IMR-90 (cell line): ENCODE measurements at places on chromosomes 2 and 18. TPM values are rescaled to one million over a fixed set of nuclear protein-coding genes. Genes with fewer than 3 reads are reported as not detected.

Gene EPB41L3
- 70.3 and 90.5 TPM in 2 replicates for total RNA-seq

Gene MLPH
- 13.8 and 13.9 TPM in 2 replicates for total RNA-seq

- peak; percentile 82 for DNase-seq
Observed at GRCh38 chr2:120132190-120132589, 91.0 kb downstream of the TMEM185B start.

GRCh38 chr2:235255693-235256092 lies 238.2 kb upstream of the AGAP1 start:
- DNase-seq = no peak

DNA sequence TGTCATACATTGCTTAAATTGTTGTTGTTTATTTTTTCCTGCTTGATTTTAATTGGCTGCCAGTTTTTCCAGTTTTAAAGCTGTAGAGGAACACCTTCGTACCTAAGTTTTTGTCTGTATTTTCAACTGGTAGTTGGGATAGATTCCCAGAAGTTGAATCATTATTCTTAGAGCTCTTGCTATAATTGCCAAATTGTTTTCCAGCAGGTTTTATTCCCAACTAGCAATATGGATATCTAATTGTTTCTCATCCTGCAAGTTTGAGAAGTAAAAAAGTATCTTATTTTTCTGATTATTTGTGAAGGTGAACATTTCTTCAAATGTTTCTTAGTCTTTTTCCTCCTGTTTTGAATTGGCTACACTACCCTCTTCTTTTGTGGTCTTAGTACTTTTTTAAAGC lies 6.7 kb downstream of the SMARCAL1 start:
- DNase-seq = no peak

Gene RAB17
- total RNA-seq = not detected in 2 replicates

- DNase-seq = no peak
Observed at GRCh38 chr18:79850731-79851130, 53.0 kb downstream of the KCNG2 start.

DNA sequence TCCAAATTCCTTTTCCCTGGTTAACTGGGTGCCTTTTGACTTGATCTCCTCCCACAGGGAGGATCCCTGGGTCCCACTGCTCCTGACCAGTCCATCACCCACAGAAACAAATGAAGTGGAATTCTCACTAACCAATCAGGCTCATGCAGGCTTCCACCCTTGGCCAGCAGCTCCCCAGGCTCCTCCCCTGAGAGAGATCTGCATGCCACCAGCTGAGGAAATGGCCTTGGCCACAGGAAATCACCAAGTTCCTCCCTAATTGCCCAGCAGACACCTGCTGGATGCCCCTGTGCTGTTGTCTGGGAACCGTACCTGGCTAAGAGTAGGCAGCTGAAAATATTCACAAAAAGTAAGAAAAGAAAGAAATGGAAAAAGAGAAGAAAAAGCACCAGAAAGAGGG lies 207.4 kb downstream of the NCK2 start:
- DNase-seq = no peak

Gene ESPNL
- total RNA-seq = 1.4 and 2.0 TPM in 2 replicates

- no peak for DNase-seq
Observed at GRCh38 chr18:13235981-13236380, 17.4 kb downstream of the LDLRAD4 start.
